AG09319 (cell line): ENCODE measurements at places on chromosomes 12 and 14.

GRCh38 chr12:109264095-109264942 is 44.8 kb downstream of the FOXN4 start:
- DNase-seq: peak; percentile 16

DNA sequence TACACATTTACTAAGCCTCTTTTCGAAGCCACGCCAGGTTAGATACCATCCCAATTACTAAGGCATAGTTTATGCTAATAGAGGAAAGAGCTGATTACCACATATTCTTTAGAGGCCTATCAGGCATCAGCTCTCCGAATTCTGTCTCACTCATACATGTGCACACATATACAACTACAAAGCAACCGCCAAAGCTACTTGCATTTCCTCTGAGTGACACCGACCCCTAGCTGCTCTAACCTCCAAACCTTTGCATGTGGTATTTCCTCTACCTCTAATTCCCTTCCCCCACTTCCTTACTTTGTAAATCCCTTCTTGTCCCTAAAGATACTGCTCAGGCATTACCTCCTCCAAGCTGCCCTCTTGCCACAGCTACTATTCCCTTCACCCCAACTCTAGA is 107.2 kb downstream of the DUSP6 start:
- no peak for DNase-seq

GRCh38 chr12:26471560-26471959 is 276.2 kb downstream of the SSPN start:
- DNase-seq: peak; percentile 5

DNA sequence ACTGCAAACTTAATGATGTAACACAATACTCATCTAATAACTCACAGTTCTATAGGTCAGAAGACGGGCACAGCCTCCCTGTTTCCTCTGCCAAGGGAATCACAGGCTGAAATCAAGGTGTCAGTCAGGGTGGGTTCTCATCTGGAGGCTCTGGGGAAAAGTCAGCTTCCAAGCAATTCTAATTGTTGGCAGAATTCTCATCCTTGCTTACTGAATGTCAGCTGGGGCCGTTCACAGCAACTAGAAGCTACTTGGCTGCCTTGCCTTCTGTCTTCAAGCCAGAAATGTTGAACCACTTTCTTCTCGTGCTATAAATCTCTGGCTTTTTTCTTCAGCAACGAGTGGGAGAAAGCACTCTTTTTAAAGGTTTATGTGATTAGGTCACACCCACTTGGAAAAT is 80.1 kb upstream of the PDZRN4 start:
- DNase-seq: no peak

DNA sequence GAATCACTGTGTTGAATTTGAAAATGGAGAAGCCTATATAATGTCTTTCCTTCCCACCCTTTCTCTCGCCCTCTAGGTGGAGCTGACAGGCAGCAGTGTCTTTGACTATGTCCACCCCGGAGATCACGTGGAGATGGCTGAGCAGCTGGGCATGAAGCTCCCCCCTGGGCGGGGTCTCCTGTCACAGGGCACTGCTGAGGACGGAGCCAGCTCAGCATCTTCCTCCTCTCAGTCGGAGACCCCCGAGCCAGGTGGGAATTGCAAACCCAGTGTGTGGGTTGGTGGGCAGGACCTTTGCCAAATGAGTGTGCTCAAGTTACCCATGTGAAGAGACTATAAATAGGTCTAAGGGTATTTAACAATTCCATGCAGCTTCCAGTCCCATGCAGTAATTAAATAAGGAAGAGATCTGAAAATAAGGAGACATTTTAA is 274.7 kb downstream of the EGLN3 start:
- no peak for DNase-seq

GRCh38 chr12:16785524-16785923 is 179.6 kb upstream of the LMO3 start:
- no peak for DNase-seq

GRCh38 chr12:71393625-71394024 is 46.0 kb upstream of the LGR5 start:
- no peak for DNase-seq

- no peak for DNase-seq
These were observed 110.9 kb upstream of the MGAT4C start for GRCh38 chr12:86367137-86367536.

GRCh38 chr14:76612654-76613053 is 148.6 kb upstream of the VASH1 start:
- DNase-seq: no peak

- no peak for DNase-seq
These were observed 53.6 kb downstream of the AKAP6 start for GRCh38 chr14:32382704-32383103.

GRCh38 chr12:23504641-23505399 is 444.6 kb downstream of the SOX5 start:
- DNase-seq: no peak

DNA sequence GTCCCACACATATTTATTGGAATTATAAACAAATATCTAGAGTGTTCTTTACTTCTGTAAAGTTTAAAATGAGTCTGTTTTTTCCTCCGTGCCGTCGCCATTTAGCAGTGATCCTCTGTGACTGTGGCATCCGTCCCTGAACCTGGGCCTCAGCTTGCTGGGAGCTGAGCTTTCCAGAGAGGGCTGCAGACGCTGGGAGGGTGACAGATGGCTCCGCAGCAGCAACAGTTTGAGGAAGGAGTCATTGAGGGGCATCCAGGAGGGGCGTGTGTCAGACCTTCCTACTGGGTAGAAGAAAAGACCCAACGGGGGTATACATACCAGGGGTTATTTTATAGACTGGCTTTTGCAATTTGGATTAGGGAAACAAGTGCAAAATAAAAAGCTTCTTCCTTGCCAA is 47.9 kb downstream of the NEUROD4 start:
- DNase-seq: no peak

- no peak for DNase-seq
These were observed 46.9 kb upstream of the FRS2 start for GRCh38 chr12:69423037-69423905.

- no peak for DNase-seq
These were observed 168.1 kb upstream of the GSC start for GRCh38 chr14:94938016-94938415.

DNA sequence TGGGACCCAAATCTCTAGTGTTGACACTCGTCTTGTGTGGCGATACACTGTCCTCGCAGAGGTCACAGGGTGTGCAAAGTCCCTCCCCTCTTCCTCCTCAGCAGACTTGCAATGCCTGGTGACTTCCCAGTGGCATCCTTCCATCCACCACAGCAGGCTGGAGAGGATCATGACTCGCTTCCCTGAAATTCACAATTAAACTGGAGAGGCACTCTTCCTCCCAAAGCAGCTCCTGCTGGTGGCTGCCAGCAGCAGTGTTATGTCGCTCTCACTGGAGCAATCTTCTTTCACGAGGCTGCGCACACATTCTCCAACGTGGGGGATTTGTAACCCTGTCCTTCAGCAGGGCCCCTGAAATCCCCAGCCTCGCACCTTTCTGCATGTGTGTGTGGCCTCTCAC is 145.2 kb upstream of the TMCC3 start:
- DNase-seq: peak; percentile 7

GRCh38 chr14:68653108-68653507 is 139.8 kb downstream of the ZFP36L1 start:
- no peak for DNase-seq

- DNase-seq: no peak
These were observed 18.0 kb downstream of the MFAP5 start for GRCh38 chr12:8644345-8645248.

DNA sequence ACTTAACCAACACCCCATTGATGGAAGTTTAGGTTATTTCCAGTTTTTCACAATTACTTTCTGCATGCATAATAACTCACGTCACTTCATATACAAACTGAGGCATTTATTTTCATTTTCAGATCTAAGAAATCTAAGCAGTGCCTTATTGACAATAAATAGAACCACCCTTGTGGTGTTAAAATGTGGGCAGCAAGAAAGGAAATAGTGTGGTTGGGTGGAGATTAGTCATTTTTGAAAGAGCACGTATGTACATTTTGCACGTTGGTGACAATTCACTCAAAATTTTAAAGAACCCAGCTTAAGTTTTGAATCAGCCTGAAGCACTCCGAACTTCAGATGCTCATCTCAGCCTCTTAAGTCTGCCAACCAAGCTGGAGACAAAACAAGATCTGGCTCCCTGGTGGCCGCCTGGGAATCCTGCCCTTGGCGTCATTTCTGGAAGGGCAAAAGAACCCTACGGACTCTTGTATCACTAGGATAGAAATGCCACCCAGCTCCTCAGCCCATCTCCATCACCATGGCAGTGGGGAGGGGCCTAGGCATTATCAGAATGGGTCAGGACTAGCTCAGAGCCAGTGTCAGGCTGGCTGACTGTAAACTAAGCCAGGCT is 89.5 kb upstream of the BCL2L14 start:
- no peak for DNase-seq
